ENCODE measurements at places on chromosomes 6 and 20.

GRCh38 chr6:136446579-136447187, 103.5 kb downstream of the MAP7 start:
- DNase-seq, result peak; percentile 78

GRCh38 chr6:151254451-151255081, 14.8 kb downstream of the AKAP12 start:
- peak; percentile 22 for DNase-seq

GRCh38 chr6:44294832-44295791, 18.0 kb downstream of the AARS2 start:
- no peak for DNase-seq

DNA sequence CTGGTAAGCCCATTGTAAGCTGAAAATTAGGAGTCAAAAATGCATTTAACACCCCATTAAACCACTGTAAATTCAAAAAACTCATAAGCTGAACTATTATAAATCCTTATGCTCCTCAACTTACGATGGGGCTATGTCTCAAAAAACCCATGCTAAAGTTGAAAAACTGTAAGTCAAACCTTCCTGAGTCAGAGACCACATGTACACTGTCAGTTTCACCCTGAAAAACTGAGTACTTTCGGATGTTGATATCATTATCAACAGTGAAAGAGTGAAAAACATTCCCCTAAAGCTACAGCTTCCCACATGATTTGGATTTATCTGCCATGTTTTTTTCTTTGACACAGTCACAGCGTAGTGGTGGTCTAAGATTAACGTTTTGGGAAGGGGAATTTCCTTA, 14.2 kb downstream of the RAB23 start:
- DNase-seq, result no peak

- DNase-seq, result no peak
Measured at GRCh38 chr6:18209539-18210197, 54.4 kb downstream of the KDM1B start.

DNA sequence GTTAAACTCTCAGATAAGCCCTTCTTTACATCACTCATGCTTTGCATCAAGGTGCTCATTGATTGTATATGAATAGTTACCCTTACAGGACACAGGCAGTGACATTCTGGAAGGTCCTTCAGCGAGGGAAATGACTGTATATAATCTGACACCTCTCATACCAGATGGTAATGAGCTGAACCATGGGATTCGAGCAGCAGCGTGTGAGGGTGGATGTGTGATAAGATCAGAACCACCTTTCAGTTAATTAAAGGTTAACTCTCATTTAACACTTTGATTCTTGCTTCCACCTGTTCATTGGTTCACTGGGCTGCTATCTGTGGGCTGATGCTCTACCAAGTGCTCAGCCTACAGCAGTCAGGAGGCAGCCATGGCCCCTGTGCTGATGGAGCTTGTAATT, 24.2 kb downstream of the NEDD9 start:
- no peak for DNase-seq

GRCh38 chr20:10986586-10986985, 312.8 kb upstream of the JAG1 start:
- no peak for DNase-seq

GRCh38 chr6:119881416-119881815, 531.9 kb upstream of the MAN1A1 start:
- peak; percentile 69 for DNase-seq

- DNase-seq, result no peak
Measured at GRCh38 chr6:56386717-56387116, 139.3 kb upstream of the COL21A1 start.

DNA sequence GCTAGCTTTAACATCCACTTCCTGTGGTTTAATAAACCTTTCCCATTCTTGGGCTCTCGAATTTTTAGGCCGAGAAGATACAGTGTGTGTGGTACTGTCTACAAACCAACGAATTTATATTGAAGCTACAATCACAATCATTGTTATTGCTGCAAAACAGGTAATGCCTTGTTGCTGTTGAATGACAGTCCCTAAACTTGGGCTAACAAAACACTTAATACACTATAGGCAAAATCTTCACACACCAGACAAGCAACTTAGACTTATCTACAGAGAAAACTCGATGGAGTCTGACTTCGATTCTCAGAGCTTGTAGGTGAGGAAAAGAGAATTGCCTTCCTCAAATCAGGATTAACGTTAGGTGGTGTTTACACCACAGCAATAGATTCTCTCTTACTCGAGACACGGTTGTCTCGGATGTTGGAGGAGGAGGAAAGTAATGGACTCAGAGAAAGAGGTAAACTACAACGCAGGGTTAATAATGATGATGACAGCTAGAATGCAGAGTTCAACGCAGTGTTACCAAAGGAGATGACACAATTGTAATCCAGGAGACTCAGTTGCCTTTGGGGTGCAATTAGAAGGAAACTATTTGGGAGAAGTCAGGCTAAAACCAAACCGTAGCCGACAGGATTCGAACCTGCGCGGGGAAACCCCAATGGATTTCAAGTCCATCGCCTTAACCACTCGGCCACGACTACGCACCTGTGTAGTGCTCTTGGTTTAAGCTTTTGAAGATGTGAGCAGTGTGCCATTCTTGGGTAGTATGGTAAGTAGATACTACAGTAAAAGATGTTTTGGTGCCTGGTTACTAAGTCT, 32.5 kb upstream of the ZNF184 start:
- DNase-seq, result peak; percentile 46

GRCh38 chr6:132954936-132955335, 140.6 kb downstream of the RPS12 start:
- no peak for DNase-seq

DNA sequence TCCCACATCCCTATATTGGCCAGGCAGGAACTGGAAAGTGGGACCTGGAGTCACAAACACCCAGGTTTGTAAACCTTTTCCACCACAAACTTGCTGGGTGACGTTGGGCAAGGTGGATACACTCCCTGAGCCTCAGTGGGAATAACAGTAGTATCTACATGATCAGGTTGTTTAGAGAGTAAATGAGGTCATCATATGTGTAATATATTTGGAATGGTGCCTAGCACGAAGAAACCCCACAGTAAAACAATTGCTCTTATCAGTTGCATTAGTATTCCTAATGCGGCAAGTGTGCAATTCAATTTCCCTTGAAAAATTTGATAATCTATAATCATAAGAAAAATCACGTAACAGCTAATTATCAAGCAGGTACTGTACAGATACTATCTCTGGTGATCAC, 51.9 kb downstream of the HIVEP2 start:
- peak; percentile 47 for DNase-seq

DNA sequence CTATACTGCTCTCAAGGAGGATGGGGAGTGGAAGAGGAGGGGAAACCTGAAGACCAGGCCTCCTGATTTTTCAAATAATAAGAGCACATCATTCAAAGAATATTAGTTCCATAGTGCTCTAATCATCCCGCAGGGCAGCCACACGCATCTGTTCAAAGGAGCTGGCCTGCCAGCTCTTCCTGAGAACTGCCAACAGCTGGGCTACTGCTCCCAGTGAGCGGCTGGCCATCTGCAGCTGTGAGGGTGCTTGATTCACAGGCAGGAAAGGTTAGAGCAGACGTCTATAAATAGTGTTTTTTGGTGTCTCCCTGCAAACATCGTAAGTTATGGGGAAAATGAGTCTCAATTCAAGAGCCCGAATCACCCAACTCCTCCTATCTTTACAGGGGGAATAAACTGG, 17.3 kb downstream of the NSFL1C start:
- DNase-seq, result no peak

- DNase-seq, result no peak
Measured at GRCh38 chr6:86087954-86088353, 445.3 kb upstream of the SYNCRIP start.

DNA sequence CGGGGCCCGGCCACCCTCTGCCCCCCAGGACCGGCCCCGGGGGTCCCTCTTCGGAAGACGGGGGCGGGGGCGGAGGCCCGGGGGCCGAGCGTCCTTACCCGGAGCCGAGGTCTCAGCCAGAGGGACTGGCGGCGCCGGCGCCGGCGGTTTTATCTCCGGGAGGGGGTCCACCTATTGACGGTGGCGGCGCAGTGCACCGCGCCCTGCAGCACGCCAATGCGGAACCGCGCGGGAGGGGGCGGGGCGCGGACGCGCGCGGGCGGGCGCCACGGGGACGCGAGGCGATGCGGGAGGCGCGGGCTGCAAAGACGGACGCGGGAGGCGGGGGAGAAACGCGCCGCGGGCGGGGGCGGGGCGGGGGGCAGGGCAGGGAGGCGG, at the start of gene EEF1A2:
TSS of gene EEF1A2 (minus strand) at position 124 of the 378 bp plus-strand sequence. CDS start 1,320 bp downstream, outside the sequence.
- peak; percentile 41 for DNase-seq

DNA sequence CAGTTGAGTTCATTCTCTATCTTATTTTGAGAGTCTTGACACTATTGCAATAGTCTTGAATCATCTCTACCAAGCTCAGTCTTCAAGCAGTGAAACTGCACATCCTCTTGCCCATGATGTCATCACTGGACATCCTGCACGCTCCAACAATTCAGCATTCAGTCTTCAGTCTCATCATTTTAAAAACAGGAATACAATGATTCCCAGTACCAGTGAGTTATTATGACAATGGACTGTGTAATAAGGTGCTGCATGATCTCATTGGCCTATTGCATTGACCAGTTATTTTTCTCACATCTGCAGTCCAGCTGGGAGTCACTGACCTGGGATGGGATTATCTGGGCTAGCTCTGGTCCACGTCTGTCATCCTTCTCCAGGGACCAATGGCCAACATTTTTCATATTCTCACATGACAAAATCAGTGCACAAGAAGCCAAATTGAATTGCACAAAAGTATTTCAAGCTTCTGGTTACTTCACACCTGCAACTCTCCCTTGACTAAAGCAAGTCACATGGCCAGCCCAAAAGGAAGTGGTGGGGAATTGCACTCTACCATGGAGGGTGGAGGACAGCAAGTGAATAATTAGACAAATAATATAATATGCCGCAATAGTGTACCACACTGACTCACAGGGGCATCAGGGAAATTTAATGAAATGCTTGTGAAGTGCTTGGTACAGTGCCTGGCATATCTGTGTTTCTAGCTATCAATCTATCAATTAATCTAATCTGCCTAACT, 6.4 kb upstream of the CST2 start:
- DNase-seq, result peak; percentile 15

- peak; percentile 78 for DNase-seq
Measured at GRCh38 chr6:11094411-11094851, 797 bp downstream of the SMIM13 start.

DNA sequence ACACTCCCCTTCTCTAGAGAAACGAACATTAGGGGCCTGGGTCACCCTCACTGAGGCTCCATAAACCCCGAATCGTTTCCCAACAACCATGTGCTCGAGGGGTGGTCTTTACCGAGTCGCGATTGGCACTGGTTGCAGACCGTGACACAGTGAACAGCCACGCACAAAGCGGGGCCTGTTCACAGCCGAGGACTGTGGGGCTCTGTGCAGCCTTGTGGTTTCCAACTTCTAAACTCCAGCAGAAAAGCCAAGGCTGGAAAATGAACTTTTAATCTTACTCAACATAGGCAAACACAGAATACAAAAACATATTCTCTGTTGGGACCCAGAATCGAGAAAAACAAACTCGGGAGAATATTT, 19.0 kb downstream of the RRBP1 start:
- no peak for DNase-seq

- DNase-seq, result no peak
Measured at GRCh38 chr6:6820641-6821238, 232.2 kb downstream of the LY86 start.

- DNase-seq, result peak; percentile 33
Measured at GRCh38 chr6:79672631-79673111, 41.5 kb downstream of the SH3BGRL2 start.

GRCh38 chr6:21713481-21713880, 119.9 kb downstream of the SOX4 start:
- no peak for DNase-seq

GRCh38 chr6:101716810-101717209, 323.3 kb downstream of the GRIK2 start:
- DNase-seq, result no peak

GRCh38 chr6:31575335-31575901, at the start of gene TNF:
TSS of gene TNF (plus strand) at chr6:31575565. CDS start at chr6:31575742, 177 bp downstream.
- no peak for DNase-seq

DNA sequence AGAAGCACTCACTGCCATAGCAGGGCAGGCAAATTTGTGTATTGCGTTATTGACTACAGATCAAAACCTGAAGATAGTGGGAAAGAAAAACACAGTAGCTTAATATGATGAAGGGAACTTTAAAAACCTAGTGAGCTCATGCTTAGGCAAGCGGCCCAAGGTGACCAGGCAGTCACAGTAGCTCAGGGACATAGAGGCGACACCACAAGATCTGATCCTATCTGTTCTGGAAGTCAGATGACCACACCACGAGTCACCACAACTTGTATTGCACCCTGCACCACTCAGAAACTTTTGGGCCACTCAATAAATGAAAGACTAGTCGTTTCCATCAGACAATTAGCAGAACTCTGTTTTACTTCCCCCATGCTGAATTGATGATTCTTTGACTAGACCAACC, 4.9 kb downstream of the CLIC5 start:
- DNase-seq, result peak; percentile 6

GRCh38 chr20:17097603-17098002, 129.2 kb upstream of the PCSK2 start:
- no peak for DNase-seq

GRCh38 chr6:166306378-166307081, 1.7 kb downstream of the PRR18 start:
- DNase-seq, result no peak

DNA sequence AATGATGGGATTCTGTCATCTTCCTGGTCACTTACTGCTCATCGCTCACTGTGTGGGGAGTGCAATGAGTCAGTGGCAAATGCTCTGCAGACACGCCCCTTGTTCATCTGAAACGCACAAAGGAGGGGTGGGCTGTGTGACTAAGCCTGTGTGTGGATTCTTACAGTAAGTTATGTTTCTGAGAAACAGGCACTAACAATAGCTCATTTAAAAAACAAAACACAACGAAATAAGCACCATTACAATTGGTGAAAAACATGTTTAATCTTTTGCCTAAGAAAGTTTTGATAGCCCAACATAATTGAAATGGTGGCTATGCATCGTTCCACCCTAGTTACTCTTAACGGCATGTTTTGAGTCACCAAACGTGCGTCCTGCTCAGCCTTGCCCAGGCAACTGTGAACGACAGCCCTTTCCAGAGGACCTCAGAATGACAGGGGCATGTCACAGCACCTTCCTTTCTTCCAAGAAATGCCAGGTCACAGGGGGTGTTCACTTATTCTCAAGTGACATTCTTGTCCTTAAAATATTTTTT, 118.4 kb upstream of the SGK1 start:
- peak; percentile 98 for DNase-seq

DNA sequence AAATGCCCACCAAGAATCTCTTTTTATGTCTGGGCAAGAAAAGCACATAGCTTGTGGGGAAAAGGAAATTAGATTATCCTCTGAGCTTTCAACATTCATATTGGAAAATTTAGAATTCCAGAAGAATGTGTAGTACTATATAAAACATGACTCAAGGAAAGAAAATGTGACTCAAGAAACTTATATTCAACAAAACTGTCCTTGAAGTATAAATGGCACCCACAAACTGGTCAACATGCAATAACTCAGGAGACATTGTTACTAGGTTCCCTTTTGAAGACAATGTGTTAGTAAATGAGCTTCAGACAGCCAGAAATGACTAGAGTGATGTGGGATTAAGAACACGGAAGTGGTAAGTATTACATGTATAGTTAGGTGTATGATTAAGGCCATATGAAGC, 26.1 kb upstream of the TINAG start:
- DNase-seq, result peak; percentile 83

Measured in GM23248 (cell line).